ENCODE measurements at places on chromosomes 5 and 9.

DNA sequence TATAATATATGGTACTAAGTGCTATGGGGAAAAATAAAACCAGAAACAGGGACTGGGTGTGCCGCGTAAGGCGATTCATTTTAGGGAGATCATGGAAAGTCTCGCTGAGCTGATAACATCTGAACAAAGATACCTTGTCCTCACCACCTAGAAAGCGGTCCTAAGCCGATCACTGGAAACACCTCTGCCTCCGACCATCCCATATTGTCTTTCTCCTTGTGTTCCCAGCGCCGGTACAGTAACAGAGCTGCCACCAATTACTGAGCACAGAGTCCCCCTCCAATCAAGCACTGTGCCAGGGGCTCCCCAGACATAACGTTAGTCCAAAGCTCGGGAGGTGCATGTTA, 704 bp downstream of the CCDC112 start:
- peak; percentile 5 for DNase-seq

DNA sequence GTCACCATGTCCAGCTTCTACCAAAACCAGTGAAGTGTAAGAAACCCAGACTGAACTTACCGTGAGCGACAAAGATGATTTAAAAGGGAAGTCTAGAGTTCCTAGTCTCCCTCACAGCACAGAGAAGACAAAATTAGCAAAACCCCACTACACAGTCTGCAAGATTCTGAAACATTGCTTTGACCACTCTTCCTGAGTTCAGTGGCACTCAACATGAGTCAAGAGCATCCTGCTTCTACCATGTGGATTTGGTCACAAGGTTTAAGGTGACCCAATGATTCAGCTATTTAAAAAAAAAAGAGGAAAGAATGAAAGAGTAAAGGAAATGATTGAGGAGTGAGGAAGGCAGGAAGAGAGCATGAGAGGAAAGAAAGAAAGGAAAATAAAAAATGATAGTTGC, 19.8 kb downstream of the IL7R start:
- no peak for DNase-seq

DNA sequence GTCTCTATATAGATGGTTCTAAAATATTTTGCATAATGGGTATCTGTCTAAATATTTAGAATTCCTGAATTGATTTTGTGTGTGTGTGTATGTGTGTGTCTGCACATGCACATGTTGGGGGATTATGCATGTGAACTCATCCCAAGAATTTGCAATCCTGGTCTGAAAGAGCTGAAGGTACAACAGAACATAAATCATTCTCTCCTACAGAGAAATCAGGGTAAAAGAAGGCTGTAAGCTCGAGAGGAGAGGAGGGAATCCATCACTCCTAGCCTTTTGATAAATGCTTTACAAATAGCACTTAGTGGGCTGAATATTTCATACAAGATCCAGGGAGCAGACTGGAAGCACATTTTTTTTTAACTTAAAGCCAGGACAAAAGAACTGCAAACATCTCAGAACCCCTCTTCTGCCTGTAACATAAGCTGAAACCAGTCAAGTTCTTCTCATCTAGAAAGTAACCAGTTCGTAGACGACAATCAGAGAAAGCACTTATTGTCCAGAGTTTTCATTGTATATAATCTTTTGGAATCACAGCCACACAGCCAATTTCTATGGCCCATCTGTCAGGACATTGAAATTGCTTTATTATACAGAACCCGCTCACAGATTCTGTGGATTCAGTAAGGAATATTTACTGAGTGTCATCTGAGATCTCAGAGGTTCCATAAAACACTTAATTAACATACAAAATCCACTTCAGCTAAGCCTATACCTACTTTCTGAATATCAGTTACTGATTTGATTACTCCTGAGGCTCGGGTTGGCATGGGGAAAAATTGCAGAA, 541.4 kb upstream of the ZNF462 start:
- DNase-seq, result no peak

- no peak for DNase-seq
These were observed 4.9 kb upstream of the FYB1 start for GRCh38 chr5:39224196-39224761.

DNA sequence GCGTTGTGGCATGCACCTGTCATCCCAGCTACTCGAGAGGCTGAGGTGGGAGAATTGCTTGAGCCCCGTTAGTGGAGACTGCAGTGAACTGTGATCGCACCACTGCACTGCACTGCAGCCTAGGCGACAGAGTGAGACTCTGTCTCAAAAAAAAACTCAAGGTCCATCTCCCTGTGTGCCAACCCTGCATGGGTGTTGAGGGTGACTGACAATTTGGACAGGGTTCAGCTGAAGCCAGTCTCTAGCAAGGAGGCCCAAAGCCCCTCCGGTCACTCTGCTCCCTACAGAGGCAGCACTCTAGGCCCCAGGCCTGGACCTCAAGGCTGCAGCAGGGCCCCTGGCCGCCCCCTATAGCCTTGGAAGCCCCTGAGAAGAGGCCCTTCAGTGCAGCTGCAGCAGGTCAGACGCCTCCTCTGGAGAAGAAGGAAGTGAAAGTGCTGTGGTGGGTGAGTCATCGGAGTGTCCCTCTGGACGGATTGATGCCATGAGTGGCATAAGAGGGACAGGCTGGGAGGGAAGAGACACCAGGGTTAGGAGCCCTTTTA, 39.2 kb upstream of the NEK6 start:
- DNase-seq, result peak; percentile 52

DNA sequence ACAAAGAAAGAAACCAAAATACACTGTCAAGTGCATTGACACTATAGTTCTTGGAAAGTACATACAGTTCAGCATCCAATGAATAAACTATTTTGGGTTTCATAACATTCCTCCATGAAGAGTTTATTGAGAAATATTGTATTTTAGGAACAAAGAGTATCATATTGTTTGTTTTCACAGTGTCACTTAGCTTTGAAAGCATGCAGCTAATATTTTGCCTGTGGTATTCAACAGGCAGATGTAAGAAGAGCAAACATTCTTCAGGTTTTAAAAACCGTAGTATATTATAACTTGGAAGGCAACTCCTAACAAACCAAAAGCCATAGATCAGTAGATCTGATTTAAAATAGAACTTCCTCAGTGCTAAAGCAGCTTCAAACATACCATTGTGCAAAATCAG, 4.5 kb downstream of the PRELID2 start:
- no peak for DNase-seq

GRCh38 chr9:91312717-91313325, 48.9 kb downstream of the AUH start:
- DNase-seq, result no peak

DNA sequence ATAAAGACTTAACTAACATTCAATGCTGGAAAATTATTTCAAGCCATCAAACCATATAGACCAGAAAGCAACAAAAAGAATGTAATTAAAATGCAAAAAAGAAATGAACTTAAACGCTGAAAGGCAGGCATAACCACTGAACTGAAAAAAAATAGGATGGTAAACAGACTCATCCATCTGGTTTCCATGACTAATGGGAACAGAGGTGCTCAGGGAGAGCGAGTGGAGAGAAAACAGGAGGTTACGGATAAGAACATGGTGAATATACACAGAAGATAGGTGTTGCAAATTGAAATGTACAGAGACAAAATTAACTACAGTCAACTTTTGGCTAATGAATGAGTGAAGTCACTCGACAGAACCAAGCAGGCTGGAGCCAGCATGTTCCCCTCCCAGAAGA, 43.5 kb upstream of the RNF38 start:
- no peak for DNase-seq

- no peak for DNase-seq
These were observed 5.5 kb downstream of the HNRNPH1 start for GRCh38 chr5:179617930-179618329.

Data from MG63 (cell line).